Forelimb muscle (tissue), 1 donor: ENCODE measurements at places on chromosomes 2 and 18. TPM values are rescaled to one million over a fixed set of nuclear protein-coding genes. Genes with fewer than 3 reads are reported as not detected.

XIRP2 gene
- polyA plus RNA-seq: 201 TPM

ATP8B1 gene
- 3.5 TPM for polyA plus RNA-seq

UGT1A5 gene
- polyA plus RNA-seq: not detected

ABCG8 gene
- polyA plus RNA-seq: 0.09 TPM

MAP2 gene
- polyA plus RNA-seq: 10.5 TPM

TUBA3E gene
- polyA plus RNA-seq: not detected

TMEM182 gene
- polyA plus RNA-seq: 176 TPM

CWC22 gene
- 19.5 TPM for polyA plus RNA-seq

CD8A gene
- polyA plus RNA-seq: 0.22 TPM

CRACDL gene
- 1.1 TPM for polyA plus RNA-seq

POTEC gene
- not detected for polyA plus RNA-seq
